ENCODE measurements at places on chromosomes 2 and 18.

DNA sequence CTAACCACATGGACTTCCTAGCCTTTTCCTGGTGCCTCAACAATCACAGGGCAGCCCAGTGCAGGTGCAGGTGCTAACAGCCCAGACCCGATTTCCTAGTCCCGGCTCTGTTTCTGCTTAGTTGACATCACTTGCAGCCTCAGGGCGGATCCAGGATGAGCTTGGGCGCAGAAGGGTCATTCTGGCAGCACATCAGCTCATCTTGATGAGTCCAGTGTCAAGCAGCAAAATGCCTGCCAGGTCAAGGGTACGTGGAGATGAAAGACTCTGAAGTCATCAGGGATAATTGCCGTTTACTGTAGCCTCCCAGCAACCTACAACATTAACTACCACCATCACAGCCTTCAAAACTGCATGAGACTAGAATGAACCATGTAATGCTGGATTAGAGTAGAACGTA, 39.4 kb upstream of the EFHD1 start:
- peak; percentile 73 for DNase-seq

- no peak for DNase-seq
These were observed 18.0 kb upstream of the DNAH6 start for GRCh38 chr2:84498150-84498799.

- DNase-seq: no peak
These were observed 481.8 kb downstream of the DLGAP1 start for GRCh38 chr18:3973191-3973850.

- DNase-seq: no peak
These were observed 93.8 kb upstream of the FSIP2 start for GRCh38 chr2:185644828-185645227.

DNA sequence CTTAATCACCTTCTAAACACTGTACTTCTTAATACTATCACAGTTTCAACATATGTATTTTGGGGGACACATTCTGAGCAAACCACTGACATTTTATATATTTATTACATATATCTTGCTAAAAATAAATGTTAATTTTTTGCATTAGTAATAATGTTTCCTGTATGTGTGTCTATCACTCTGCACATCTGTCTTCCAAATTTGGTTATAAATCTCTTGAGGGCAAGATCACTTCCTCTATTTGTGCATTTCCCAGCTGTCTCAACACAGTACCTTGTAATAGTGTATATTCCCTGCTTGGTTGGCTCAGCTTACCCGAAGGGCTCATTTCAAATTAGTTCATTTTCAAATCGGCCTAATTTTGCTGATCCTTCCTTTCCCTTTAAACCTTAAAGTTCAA, 617.1 kb upstream of the GYPC start:
- DNase-seq: no peak

GRCh38 chr2:191500884-191501560, 176.9 kb upstream of the NABP1 start:
- peak; percentile 59 for DNase-seq

DNA sequence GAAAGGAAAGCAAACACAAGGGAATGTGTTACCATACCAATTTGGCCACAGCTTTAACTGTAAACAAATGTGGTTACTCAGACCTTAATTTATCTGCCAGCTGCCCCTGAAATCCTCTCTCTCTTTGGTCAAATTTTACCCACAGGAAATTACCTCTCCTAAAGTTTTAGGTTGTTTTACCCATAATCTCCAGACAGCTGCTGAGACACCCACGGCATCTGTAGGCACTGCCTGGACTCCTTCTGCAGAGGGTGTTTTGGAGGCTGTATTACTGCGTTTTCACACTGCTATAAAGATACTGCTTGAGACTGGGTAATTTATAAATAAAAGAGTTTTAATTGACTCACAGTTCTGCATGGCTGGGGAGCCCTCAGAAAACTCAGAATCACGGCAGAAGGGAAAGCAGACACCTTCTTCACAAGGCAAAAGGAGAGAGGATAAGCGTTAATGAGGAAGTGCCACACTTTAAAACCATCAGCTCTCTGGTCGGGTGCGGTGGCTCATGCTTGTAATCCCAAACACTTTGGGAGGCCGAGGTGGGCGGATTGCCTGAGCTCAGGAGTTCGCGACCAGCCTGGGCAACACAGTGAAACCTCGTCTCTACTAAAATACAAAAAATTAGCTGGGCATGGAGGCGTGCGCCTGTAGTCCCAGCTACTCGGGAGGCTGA, 677.5 kb upstream of the FSHR start:
- no peak for DNase-seq

DNA sequence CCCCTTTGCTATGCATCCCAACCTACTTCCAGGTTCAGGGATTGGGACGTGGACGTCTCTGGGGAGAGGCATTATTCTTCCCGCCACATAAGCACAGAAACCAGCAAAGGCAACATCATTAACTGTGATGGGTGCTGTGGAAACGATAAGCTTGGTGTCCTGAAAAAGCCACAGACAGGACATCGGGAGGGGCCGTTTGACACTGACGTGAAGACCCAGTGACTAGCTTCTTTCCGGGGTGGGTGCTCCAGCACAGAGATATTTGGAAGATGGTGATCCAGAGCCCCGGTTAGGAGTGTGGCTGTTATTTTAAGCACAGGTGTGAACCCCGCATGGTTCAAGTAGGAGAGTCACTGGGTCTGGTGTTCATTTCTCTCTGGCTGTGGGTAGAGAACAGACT, 163.8 kb upstream of the HDAC4 start:
- no peak for DNase-seq

DNA sequence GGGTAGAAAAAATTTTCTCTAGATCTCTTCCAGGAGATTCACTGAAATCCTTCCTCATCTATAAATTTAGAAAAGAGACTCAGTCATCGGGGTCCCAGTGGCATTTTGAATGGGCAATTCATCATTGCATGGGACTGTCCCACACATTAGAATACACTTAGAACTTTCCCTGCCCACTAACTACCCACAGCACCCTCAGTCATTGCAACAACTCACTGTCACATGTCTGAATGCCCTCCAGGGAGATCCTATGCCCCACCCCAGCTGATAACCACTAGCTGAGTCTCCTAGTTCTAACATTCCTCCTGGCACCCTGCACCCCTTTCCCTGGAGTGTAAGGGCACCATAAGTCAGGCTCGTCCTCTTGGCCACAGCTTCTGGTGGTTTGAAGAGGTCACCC, 89.6 kb downstream of the INSIG2 start:
- no peak for DNase-seq

GRCh38 chr2:174445248-174445647, 41.6 kb downstream of the GPR155 start:
- DNase-seq: no peak

DNA sequence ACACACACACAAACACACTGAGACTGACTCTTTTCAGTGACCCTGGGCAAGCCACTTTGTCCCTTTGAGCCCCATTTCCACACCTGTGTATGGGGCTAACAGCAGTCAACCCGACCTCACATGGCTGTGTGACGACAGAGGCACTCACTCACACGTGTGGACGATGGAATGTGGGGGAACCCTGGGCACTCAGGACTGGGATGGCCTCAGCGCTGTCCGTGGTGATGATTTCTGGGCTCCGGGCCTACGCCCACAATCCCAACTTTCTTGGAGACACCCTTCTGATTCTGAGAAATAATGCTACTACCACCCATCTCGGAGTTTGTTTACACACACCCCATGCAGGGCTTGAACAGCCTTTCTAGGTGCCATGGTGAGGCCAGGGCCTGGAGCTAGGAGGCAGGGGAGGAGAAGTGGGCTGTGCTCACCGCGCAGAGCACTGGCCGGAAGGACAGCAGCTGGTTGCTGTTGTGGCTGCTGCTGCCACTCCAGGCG, 1.5 kb downstream of the CRYBA2 start:
- no peak for DNase-seq
